Upper lobe of left lung (tissue), 6 donors: ENCODE measurements at places on chromosomes 3 and 15.

- DNase-seq = no peak
These were observed 350.8 kb upstream of the ZNF385D start for GRCh38 chr3:22101811-22102210.

DNA sequence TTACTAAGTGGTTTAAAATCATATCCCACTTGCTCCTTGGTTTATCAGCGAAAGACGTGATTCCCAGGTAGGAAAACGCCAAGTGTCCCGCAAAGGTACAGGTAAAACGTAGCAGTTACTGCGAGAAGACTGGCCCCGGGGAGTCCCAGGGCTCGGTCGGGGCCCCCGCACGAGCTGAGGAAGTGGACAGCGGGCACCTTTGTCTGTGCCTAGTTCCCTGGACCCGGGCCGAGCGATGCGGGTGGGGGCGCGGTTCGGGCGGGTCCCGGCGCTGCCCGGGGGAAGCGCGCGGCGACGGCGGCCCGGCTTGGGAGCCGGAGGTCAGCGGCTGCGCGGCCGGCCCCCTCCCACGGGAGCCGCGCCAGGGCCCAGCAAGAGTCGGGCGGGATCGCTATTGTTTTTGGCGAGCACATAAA lies 864 bp upstream of the NEO1 start:
- DNase-seq = peak; percentile 93

- DNase-seq = no peak
These were observed 1.0 kb upstream of the SLTM start for GRCh38 chr15:58934521-58934920.

- no peak for DNase-seq
These were observed 46.0 kb downstream of the RARB start for GRCh38 chr3:25474052-25474451.

DNA sequence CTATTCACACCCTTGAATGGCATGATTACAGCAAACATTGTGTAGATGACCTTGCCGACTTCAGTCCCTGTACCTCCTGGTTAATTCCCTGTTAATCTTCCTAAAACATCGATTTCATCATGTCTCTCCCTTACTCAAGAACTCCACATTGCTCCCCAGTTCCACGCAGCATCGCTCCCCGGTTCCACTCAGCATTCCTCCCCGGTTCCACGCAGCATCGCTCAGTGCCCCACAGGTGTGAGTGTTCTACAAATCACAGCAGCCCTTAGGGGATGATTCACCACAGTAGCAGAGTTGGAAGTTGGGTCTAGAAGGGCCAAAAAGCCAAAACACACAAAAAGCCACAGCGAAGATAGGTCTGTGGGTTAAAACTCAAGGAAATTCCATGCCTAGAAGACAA lies 8.6 kb upstream of the TNK2 start:
- peak; percentile 5 for DNase-seq

DNA sequence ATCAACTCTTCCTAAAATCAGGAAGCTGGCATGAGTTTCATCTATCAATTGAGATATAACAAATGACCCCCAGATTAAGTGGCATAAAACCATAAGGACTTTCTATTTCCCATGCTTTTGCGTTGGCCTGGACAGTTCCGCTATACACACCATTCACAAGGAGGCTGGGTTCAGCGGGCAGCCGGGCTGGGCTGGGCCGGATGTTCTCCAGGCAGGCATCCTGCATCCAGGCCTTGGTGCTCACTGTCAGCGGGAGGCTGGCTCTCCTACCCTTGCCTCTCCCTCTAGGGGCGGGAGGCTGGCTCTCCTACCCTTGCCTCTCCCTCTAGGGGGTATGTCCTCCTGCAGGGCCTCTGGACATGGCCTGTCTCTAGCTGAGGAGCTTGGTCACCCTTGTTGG lies 266.0 kb upstream of the ARRDC4 start:
- peak; percentile 66 for DNase-seq

- no peak for DNase-seq
These were observed 44.2 kb upstream of the CSPG5 start for GRCh38 chr3:47622671-47623461.

GRCh38 chr3:187678726-187679268 lies 8.6 kb upstream of the SST start:
- no peak for DNase-seq

GRCh38 chr15:77670558-77671361 lies 38.0 kb upstream of the LINGO1 start:
- no peak for DNase-seq

- DNase-seq = no peak
These were observed 23.7 kb upstream of the THSD4 start for GRCh38 chr15:71091601-71092000.

- no peak for DNase-seq
These were observed 64.4 kb downstream of the CRYBG3 start for GRCh38 chr3:97885931-97886824.

DNA sequence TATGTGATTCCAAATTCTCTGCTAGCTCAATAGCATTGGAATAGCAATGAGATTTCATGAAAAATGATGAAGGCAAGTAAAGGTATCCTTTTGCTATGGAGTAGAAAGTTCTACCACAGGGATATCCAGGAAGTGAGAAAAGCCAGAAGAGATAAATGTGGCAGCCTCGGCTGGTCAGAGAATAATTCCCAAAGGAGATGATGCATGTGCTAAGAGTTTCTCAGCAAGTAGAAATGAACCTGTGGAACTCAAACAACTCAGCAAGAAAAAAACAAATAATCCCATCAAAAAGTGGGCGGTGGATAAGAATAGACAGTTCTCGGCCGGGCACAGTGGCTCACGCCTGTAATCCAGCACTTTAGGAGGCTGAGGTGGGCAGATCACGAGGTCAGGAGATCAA lies 38.2 kb downstream of the ALS2CL start:
- DNase-seq = no peak

DNA sequence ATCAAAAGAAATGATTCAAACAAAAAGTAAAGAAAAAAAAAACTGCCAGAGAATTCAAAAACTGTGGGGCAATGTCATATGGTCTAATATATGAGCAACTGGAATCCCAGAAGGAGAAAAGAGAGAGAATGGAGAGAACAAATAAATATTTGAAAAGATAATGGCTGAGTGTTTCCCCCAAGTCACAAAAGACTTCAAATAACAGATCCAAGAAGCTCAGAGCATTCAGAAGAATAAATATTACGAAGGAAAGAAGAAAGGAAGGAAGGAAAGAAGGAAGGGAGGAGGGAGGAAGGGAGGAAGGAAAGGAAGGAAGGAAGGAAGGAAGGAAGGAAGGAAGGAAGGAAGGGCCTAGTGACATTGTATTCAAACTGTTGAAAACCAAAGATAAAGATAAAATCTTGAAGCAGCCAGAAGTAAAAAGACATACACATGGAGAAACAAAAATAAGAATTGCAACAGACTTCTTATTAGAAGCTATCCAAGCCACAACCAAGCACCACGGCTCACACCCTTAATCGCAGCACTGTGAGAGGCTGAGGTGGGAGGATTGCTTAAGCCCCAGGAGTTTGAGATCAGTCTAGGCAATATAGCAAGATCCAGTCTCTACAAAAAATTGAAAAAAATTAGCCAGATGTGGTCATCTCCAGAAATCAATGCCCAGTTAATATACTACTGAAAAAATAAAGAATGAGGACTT lies 118.9 kb upstream of the IGSF10 start:
- DNase-seq = no peak

DNA sequence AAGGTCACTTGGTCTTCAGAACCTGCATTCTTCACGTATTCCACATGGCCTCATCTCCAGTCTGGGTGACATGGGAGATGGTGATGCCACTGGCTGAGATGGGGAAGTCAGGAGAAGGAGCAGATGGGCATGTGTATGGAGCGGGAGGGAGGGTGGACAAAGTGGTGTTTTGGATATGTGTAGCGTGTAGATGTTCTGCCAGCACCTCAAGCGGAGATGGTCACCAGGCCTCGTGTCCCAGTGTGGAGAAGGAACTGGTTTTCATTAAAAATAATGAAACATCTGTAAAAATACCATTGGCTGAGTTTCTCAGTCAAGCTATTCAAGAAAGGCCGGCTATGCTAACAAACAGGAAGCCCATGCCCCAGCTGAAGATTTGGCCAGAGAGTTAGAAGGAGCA lies 26.2 kb downstream of the LARP6 start:
- no peak for DNase-seq

DNA sequence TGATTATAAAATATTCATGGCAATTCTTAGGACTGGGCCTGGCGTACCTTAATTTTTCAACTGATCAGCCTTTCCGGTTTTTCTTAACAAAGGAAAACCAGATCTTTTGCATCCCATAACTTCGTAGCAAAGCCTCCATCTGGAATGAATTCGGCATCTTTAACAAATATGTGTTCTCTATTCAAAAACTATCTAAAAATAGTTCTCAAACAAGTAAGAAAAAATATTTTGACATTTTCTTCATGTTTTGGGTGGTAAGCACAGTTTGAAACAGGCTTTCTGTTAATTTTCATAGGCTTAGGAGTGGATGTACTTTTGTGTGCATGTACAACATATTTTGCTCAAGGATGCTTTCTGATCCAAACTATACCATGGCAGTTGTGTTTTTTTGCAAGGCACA lies 55.1 kb downstream of the RBMS3 start:
- no peak for DNase-seq

DNA sequence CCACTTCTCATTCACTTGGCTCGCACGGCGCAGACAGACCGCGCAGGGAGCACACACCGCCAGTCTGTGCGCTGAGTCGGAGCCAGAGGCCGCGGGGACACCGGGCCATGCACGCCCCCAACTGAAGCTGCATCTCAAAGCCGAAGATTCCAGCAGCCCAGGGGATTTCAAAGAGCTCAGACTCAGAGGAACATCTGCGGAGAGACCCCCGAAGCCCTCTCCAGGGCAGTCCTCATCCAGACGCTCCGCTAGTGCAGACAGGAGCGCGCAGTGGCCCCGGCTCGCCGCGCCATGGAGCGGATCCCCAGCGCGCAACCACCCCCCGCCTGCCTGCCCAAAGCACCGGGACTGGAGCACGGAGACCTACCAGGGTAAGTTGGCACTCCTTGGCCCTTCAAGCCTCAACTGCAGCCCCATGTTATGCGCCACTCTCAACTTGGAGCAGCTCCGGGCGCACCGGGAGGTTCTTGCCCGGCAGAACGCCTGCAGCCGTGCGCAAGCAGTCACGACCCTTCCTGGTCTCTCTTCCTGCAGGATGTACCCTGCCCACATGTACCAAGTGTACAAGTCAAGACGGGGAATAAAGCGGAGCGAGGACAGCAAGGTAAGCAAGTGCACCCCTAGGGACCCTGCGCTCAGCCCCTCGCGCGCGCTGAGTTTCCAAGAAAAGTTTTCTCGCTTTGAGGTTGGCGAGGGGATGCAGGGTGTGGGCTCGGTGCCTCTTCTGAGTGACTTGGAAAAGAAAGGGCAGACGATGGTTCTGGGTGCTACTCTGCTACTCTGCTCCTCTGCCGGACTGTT lies at the start of gene BHLHE40:
Gene BHLHE40, plus strand, starts transcription at position 10 of the 801 bp plus-strand sequence. Its CDS starts 282 bp downstream, at position 292.
- peak; percentile 94 for DNase-seq

DNA sequence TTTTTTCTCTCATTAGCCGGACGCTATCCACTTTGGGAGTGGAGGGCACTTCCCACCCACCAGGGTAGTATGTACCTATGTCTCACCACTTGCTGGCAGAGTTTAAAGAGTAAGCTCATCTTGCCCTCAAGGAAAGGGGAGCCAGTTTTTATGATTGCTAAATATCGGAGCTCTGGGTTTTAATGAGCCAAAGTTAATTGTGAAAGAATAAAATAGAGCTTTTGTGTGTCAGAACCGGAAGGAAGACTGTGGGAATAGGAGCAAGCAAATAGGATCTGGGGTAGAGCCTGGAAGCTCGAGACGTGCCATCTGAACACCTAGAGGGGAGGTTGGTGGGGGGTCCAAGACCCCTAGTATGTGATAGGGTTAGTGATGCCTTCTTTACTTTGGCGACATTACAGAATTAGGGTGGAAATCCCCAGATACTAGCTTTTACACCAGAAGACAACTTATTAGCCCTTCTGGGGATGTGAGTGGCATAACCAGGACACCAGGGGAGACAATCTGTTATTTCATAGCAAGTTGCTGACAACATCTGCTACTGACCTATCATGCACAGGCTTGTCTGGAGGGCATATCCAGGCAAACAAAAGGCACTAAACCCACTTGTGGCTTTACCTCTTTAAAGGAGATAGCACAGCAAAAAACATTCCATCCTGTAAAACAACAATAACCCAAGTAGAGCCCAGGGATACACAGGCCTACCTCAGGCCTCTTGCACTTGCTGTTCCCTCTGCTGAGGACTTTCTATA lies 333.8 kb downstream of the ZNF621 start:
- no peak for DNase-seq

DNA sequence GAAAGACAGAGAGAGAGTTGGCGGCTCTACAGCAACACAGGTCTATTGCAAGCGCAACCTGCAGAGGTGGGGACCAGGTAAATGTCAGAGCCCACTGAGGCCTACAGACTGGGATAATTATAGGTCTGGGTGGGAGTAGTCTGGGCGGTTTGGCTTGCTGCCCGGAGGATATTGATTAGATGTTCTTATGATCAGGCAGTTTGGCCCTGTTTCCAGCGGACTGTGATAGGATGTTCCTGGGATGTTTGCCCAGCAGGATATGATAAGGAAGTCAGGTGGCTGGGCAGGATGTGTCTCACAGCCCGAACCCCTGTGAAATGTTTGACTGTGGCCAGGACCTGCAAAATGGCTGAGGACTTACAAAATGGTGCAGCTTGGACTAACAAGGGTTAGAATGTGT lies 364.9 kb downstream of the NAALADL2 start:
- DNase-seq = no peak

GRCh38 chr3:159273070-159273469 lies 471.2 kb downstream of the MFSD1 start:
- DNase-seq = no peak

DNA sequence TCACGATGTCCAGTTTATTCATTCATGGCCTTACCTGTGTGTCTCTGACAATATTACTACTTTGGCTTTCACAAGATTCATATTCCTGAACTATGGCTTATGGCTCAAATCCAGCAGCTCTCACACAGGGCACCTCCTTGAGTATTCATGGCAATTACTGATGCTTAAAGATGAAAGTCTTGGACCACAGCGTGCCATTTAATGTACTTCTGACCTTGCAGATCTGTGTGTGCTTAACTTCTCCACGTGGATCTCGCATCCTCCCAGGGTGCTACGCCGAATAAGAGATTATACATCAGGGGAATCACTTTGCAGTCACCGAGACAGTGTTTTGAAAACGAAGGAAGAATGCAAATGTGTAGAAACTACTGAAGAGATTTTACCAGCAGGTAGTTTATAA lies 147.5 kb downstream of the TNIK start:
- DNase-seq = no peak

- DNase-seq = no peak
These were observed 167.3 kb downstream of the BCHE start for GRCh38 chr3:165669967-165670366.

- DNase-seq = no peak
These were observed 16.4 kb downstream of the GPR160 start for GRCh38 chr3:170054204-170054603.

GRCh38 chr3:142888099-142888480 lies 793 bp downstream of the PCOLCE2 start:
- DNase-seq = peak; percentile 24
